ENCODE measurements at places on chromosomes 6 and 20.
A peak's percentile ranks its signal among the peaks of the same experiment; 100 is the strongest.

DNA sequence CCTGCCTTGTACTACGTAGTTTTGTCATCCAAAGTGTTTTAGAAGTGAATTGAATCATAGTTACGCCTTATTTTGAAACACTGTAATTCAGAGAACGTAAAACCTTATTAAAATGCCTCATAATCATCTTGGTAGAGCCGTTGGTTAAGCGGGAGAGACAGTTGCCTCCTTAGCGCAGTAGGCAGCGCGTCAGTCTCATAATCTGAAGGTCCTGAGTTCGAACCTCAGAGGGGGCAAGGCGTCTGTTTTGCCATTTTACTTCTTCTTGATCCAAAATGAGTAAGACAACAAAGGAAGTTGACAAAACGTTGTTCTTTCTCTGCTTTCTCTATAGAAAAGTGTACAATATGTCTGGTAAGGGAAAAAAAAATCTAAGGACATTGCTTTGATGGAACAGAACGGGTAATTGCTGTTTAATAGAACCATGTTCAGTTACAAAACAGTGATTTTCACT, 20.7 kb upstream of the TRIM27 start:
- peak; percentile 46 for DNase-seq

- DNase-seq: no peak
Measured at GRCh38 chr6:89375427-89376267, 23.1 kb upstream of the UBE2J1 start.

- no peak for DNase-seq
Measured at GRCh38 chr20:61924211-61924857, 141.3 kb downstream of the TAF4 start.

DNA sequence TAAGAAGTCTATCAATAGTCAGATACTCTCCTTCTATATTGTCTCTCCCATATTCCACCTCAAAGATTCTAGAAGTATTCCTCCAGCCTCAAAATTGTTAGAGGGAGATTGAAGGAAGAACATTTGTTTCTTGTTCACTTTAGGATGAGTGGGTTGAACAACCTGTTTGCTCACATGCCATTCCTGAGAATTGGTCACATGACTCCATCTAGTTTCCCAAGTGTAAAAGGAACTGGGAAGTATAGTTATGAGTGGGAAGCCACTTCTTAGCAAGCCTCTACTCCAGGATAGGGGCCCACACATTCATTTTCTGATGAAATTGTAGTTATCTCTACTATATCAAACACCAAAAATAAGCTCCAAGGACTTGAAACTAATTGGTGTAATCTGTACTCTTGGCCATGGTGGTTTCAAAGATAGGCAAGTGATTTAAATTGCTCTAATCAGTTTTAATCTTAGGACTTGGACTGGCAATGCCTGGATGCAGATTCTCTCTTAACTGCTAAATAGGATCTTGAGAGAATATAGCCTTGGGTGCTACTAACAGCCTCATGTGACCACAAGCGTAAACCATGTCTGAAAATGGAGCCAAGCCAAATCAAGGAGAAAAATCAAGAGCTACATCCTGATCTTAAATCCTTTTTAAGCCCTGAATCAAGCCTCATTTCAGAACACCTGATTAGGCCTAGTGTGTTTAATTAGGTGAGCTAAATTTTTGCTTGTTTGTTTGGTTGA, 758.7 kb upstream of the MAN1A1 start:
- no peak for DNase-seq

- no peak for DNase-seq
Measured at GRCh38 chr6:15628499-15629131, 34.2 kb downstream of the DTNBP1 start.

- DNase-seq: no peak
Measured at GRCh38 chr20:58959652-58960051, 21.4 kb upstream of the NELFCD start.

DNA sequence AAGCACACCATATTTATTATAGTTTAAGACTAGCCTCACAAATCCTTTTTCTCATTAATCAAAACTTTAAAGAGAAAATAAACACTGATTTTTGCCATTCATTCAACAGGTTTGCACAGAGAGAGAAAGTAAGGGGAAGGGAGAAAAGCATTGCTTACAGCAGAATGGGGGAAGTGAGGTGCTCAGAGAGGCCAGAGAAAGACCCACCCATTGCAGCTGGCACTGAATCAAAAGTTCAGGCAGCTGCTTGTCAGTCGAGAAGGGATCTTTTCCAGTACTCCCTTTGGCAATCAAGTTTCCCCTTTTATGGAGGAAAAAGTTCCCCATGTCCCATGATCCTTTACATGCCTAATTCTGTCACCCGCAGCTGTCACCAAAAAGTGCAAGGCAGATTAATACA, 8.0 kb upstream of the CRISP2 start:
- DNase-seq: no peak

- no peak for DNase-seq
Measured at GRCh38 chr20:58654337-58654736, 3.3 kb downstream of the STX16 start.

DNA sequence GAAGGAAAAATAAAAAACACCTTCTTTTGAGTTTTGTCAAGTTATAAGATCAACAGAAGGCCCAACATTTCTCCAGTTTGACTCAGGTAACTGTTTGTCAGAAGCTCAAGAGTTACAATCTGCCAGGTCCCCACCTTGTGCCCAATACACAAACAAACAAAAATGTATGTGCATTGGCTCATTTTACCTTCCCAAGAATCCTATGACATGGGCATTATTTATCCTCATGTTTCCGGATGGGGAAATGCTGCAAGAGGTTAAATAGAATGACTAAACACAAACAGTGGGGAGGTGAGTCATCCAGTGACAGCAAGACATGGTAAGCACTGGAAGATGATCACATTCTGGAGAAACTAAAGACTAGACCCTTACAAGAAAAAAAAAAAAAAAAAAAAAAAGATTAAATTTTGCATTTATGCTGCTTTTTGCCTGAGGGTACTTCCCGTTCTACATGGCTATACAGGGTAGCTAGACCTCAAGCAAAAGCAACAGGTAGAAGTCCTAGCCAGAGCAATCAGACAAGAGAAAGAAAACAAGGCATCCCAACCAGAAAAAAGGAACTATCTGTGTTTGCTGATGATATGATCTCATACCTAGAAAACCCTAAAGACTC, 23.6 kb upstream of the ANKRD60 start:
- DNase-seq: no peak

GRCh38 chr20:37574199-37574890, 46.7 kb upstream of the BLCAP start:
- no peak for DNase-seq

DNA sequence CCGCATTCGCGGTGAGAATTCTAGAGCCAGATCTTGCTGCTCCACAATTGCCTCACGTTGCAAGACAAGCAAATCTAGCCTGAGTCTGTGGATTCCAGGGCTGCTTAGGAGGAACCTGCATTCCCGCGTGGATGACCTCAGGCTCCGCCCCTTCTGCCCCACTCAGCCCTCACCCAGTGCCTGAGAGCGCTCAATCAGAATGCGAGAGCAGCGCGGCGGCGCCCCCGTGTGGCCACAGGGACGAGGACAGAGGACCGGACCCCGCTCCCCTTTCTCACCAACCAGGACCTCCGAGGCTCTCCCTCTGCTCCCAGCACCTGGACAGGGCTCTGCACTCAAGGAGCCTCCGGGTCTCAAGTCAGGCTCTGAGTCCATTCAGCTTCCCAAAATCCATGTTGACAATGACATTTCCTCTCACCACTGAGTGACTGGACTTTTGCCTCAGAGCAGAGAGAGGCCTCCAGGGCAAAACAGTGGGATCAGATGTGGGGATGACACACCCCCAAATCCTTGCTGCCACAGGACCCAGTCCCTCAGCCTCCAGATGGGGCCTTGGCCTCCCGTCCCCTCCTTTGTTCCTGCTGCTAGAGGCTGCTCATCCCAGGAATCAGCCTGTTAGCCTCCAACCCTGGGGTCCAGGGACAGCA, 52.0 kb downstream of the RPP21 start:
- DNase-seq: peak; percentile 76

DNA sequence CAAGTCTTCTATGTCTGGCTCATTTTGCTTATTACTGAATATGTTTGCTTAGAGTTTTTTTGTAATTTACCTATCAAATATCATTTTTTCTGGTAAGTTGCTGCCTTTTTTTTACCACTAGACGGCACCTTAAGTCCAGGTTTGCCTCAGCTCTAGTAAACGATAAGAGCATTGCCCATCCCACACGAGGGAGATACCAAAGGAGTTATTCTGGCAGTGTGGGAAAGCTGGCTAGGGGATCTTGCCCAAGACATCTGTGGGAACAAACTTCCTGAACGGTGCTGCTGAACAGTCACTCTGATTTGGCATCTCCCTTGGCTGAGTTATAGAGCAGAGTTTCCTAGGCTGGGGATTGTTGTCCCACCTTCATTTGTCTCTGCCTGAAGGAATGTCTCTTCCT, 306.4 kb downstream of the COL12A1 start:
- no peak for DNase-seq

GRCh38 chr6:108353853-108354252, 59.0 kb downstream of the AFG1L start:
- DNase-seq: no peak

DNA sequence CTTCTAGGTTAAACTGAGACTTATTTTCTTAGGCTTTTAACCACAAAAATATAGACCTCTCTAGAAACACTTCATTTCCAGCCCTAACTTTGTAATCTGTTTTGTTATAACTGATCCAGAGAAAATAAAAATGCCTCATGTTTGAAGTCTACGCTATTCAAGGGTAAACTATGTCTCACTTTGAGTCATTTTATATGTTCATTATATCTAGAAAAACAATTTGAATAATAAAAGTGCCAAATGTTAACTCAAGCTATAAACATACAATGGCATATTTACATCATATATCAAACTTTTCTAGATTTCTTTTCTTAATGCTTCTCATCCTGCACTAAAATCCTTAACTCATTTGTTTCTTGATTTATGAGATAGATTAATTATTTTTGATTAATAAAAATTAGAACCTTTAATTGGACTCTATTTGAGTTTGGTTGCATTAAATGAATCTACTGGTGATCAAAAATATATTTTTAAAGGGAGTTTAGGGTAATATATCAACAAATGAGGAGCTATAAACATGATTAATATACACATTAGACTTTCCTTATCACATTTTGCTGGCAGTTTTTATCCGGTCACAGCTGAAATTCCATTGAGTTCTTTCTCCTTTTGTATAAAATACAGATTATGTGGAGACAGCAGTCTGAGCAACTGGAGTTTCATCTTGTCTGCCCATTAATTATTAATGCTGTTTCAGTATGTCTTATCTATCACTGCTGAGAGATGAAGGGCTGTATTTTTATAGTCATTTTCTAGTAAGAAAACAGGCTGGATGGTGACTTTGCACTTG, 246.5 kb downstream of the TBX18 start:
- DNase-seq: no peak

DNA sequence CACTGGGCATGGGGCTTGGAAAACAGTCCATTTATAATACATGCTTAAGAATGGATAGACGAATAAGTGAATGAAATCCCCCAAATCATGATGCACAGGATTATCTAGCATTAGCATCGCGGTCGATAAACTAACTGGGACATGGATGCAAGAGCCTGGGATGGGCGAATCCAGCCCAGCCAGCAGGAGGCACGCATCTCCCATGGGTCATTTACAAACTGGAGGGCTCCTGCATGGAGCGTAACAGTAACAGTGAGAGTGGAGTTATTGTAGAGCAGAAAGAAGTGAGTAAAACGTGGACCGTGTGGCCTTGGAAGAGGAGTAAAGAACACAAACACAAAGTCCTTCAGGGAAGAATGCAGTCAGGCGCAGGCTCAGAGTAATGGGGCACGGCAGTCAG, 136.5 kb downstream of the AGPAT4 start:
- DNase-seq: peak; percentile 17

- DNase-seq: no peak
Measured at GRCh38 chr20:16451001-16451400, 122.2 kb downstream of the KIF16B start.

DNA sequence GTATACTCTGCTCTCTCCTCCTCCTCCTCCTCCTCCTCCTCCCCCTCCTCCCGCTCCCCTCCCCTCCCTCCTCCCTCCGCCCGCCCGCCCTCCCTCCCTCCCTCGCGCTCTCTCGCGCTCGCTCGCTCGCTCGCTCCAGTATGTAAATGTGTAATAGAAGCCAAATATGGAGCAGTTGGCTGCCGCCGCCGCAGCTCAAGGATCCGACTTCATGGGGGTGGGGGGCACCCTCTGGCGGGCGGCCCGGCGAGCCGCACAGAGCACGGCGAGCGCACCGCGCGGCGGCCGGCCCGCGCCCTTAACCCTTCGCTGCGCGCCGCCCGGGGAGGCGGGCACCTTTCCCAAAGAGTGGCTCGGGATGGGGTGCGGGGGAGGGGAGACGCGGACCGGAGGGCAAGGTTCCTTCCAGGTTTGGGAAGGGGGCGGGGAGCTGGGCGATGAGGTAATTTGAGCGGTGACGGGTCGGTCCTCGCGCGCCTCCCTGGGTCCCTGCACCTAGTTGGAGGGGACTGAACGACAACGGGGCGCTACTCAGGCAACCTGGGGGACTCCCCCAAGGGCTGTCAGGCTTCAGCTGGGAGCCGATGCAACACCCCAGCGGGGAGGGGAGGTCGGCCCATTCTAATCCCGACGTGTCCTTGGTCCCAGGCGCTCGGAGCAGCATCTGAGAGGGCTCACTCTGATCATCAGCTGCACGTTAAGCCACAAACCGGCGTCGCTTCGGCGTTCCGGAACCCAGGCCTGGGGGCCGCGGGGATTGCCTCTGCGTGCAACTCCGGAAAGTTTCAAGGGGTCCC, 409 bp upstream of the ATXN1 start:
- peak; percentile 80 for DNase-seq

DNA sequence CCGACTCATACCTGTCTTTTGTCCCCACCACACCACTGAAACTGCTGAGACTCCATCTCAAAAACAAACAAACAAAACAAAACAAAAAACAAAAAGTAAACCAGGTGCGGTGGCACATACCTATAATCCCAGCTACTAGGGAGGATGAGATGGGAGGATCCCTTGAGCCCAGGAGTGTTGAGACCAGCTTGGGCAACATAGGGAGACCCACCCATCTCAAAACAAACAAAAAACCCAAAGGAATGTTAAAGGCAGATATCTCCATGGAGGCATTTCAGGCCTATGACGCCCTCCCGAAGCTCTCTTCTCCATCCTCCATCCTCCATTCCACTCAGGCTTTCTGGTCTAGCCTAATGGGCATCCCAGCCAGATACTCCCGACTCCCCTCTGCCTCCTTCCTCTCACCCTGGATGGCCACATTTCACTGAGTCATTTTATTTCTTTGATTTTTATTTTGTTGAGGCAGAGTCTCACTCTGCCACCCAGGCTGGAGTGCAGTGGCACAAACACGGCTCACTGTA, 3.2 kb upstream of the SLC4A11 start:
- no peak for DNase-seq

DNA sequence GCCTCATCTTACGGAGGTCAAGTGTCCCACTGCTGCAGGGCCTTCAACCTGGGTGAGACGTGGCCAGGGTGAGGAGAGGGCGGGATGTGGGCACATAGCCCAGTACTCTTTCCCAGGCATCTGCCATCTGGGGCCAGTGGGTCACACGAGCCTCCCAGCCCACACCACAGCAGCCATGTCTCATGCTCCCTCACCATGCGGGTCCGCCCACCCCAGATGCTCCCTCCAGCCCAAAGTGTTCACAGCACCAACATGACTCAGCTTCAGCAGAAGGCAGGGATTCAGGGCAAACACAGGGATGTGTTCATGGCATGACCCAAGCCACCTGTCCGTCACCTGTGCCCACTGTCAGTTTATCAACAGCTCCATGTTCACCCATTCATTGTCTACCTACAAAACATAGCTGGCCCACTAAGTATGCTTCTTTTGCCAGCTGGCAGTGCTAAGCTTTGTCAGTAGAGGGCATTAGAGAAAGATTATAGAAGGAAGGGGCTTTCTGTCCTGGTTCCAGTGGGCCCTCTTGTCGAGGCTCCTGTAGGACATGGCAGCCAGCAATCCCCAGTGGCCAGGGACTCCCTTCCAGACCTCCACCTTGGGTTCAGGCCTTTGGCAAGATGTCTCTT, 109.2 kb downstream of the FOXF2 start:
- no peak for DNase-seq

- DNase-seq: no peak
Measured at GRCh38 chr6:41763470-41763869, 16.2 kb downstream of the FRS3 start.

All from head of caudate nucleus (tissue), 42 donors.